Cardiac septum (tissue), 1 donor: ENCODE measurements at places on chromosomes 4 and X. TPM values are rescaled to one million over a fixed set of nuclear protein-coding genes. Genes with fewer than 3 reads are reported as not detected.

DNA sequence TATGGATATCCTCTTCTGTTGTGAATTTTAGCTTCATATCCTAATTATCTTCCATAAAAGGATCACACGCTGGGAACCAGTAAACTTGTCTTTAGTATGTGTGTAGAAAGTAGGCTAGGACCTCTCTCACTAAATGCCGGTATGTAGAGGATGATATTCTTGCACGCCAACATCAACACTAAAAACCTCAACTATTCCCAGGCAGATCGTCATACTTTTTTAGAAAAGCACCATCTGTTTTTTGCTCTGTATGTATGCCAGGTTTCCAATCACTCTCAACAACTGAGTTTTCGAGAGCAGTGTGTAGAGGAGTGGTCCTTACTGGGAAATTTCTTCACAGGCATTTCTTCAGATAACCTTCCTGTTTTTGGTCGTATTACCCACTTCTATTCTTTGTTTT, 283.6 kb downstream of the GALNTL6 start:
- DNase-seq, result no peak

GRCh38 chr4:107215222-107215621, 179.1 kb upstream of the DKK2 start:
- DNase-seq, result no peak

DNA sequence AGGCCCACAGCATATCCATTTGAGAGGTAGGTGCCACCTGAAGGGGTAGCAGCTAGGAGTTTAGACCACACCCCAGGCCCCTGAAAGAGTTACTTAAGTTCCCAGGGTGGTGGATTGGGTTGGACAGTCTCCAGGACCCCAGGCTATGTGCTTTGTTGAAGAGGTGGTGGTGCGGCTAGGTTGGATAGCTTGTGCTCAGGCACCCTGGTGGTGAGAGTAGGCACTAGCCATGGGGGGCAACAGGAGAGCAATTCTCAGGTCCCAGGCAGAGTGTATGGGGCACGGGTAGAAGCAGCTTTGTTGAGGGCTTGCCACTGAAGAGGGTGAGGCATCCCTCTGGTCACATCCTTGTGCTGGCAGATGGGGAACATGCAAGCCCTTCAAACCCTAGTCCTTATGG, 5.6 kb downstream of the PF4 start:
- no peak for DNase-seq

- no peak for DNase-seq
These were observed 47.9 kb downstream of the ZNF827 start for GRCh38 chr4:145890689-145891088.

- no peak for DNase-seq
These were observed 645.7 kb downstream of the TLL1 start for GRCh38 chr4:166518776-166519175.

GRCh38 chr4:181595716-181596115, 647.5 kb upstream of the TENM3 start:
- no peak for DNase-seq

DNA sequence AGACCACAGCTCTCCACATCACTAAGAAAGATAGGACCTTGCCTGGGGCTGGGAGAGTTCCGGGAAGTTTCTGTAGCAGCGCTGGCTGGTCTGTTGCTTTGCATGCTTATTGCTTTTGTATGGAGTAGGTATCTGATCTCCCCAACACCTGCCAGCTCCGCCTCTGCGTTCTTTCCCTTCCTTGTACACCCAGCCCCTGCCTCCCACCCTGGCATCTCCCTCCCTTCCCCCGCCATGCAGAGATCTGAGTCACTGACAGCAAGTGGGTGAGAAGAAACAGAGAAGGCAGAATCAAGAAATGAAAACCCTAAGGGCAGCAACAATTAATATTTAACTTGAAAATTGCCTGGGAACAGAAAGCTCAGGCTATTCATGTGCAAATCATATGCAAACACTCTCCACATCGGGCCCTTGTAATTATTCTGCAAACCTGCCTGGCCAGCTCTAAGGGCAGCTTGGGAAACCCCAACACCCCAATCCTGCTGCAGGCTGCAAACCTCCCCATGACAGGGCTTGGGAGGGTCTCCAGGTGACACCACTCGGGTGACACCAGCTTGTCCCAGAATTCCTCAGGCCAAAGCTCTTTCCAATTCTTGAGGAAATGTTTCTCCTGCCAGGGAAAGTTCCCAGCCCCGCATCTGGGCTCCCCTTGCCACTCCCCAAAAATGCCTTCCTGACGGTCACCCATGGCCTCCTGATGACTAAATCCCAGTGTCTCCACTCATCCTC, 257.2 kb downstream of the FBXW7 start:
- no peak for DNase-seq

DNA sequence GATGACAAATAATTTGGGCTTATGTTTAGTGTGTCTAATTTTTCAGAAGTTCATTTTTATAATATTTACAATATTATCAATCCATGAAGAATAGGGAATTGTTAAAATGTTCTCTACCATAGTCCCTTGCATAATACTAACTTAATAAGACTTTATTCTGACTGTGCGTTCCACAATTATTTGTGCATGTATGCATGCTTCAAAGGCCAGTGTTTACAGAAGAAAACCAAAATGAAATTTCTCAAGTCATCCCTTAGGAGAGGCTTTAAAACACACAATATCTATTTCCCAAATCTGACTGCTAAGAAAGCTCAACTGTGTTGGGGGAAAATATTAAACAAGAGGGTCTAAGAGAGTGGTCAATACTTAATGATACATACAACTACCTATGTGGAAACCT, 226.3 kb upstream of the ANKRD50 start:
- no peak for DNase-seq

DNA sequence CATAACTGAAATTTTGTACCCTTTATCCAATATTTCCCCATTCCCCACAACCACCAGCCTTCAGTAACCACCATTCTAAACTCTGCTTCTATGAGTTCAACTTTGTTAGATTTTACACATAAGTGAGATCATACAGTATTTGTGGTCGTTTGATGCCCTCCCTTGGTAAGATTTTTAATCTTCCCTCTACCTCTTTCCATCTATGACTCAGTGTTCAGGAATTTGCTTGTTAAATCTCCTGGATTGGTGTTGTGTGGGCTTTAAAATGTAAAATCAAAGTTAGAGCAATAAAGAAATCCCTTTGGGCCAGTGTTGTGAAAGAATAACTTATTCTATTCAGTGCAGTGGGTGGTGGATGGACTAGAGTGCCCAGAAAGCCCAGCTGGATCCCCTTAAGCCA, 37.4 kb downstream of the SLC16A2 start:
- no peak for DNase-seq

DNA sequence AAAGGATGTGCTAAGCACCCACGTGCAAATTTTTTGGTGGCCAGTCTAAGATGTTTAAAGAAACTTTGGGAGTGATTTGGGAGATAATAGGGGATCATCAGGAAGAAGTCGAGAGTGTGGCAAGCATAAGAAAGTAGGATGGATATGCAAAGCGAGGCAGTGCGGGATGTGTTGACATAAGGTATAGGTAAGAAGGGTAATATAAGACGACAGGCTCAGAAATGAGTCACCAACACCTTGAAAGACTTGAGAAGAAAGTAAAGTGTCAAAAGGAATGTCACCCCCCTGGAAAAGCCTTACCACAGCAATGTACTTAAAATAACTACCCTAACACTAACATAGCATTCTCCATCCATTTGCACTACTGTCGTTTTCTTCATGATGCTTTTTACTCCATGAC, 69.8 kb upstream of the BMP2K start:
- no peak for DNase-seq

Gene POU3F4
- total RNA-seq, result not detected

Gene DOK7
- 62.7 TPM for total RNA-seq
